ENCODE measurements at places on chromosomes 6 and 20.
A peak's percentile ranks its signal among the peaks of the same experiment; 100 is the strongest.

DNA sequence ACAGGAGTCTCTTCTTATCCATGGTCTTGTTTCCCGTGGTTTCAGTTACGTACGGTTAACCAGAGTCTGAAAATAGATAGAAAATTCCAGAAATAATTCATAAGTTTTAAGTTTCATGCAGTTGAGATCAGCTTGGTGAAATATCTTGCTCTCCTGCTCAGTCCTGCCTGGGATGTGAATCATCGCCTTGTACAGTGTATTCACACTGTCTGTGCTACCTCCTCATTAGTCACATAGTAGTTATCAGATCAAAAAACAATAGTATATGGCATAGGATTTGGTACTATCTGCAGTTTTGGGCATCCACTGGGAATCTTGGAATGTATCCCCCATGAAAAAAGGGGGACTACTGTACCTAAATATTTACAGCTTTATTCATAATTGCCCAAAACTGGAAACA lies 22.7 kb upstream of the MOCS1 start:
- DNase-seq, result no peak

DNA sequence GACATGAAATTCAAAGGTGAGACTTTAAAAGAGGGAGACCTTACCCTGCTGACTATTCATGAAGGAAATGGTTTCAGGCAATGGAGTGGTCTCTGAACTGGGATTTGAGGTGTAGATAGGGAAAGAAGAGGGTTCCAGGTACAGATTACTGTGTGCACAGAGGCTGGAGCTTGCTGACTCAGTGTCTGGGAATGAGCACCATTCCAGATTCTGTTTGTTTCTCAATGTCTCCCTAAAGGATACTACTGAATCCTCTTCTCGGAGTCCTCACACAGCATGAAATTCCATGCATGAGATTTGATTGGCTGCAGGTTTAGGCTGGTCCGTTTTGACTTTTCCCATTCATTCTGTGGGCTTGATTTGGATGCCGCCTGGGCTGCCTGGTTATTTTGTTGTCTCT lies 49.0 kb downstream of the PPP1R14C start:
- DNase-seq, result no peak

DNA sequence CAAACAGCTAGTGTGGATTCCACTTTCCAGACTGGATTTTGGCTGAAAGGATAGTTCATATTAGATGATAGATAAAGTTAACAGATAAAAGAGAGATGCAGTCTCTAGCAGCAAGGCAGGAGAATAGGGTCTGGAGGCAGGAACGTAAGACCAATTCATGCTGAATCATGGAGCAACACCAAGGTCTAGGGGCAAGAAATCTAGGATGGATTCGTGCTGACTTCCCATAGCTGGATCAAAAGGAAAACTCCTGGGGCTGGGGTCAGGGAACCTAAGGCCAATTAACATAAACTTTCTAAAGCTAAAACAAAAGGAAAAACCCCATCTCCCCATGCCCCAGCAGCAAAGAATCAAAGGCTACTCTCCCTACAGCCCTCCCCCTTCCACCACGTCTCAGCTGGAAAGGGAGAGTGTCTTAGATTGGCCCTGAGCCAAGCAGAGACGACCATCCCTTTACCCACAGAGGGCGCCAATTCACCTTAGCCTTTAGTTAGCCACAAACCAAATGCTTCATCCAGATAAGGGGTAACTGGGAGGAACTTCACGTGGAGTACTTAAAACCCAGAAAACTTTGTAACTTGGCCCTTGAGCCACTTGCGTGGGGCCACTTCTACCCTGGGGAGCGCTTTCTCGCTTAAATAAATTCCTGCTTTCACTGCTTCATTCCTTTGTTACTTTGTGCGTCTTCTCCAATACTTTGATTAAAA lies 7.6 kb downstream of the TREM1 start:
- DNase-seq, result peak; percentile 66

GRCh38 chr6:157432231-157432891 lies 51.4 kb downstream of the ZDHHC14 start:
- DNase-seq, result no peak

DNA sequence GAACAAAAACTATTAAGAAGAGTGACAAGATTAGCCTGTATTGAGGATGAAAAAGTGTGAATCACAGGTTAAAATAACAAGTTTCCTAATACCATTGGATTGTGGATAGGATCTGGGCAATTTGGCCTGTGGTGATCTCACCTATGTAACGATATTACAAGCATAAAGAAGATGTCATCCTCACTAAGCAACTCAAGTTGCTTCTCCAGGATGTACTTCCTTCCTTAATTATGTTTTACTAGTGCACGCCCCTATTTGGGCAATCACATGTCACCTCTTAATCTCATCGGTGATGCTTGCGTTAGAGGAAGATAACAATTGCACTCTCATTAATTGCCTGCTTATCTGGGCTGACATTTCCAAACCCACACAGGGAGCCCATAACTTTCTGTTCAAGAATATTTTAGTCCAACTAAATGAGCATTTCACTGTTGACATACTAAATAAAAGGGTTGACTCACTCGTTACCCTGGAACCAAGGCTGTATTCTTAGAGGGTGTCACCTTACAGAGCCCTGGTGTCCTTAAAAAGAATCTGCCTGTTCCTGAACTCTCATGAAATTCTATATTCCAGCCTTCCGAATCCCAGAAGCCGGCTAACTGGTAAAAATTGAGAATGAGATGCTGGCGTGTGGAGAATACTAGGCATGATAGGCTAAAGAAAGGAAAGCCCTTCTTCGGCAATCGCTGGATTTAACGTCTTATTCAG lies 88.2 kb upstream of the ATXN1 start:
- peak; percentile 42 for DNase-seq

GRCh38 chr20:40562031-40562430 lies 127.0 kb downstream of the MAFB start:
- DNase-seq, result peak; percentile 88

- no peak for DNase-seq
Observed at GRCh38 chr6:167647737-167648470, 178.8 kb upstream of the AFDN start.

DNA sequence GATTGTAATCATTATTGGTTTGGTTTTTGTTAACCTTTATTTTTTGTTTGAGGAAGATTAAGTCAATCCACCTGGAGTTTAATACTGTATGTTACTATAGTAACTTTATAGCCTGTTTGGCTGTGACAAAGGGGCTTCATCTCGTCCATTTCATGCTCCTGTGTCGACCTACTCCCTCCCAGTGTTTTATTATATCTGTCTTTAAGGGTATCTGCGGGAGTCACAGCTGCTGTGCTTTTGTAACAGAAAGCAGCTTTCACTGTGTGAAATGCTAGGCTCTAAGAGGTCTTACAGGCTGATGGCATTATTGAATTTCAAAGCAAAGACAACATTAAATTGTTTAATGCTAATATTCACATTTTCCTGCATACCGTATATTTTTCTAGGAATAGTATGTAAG lies 698.0 kb upstream of the POU3F2 start:
- no peak for DNase-seq

DNA sequence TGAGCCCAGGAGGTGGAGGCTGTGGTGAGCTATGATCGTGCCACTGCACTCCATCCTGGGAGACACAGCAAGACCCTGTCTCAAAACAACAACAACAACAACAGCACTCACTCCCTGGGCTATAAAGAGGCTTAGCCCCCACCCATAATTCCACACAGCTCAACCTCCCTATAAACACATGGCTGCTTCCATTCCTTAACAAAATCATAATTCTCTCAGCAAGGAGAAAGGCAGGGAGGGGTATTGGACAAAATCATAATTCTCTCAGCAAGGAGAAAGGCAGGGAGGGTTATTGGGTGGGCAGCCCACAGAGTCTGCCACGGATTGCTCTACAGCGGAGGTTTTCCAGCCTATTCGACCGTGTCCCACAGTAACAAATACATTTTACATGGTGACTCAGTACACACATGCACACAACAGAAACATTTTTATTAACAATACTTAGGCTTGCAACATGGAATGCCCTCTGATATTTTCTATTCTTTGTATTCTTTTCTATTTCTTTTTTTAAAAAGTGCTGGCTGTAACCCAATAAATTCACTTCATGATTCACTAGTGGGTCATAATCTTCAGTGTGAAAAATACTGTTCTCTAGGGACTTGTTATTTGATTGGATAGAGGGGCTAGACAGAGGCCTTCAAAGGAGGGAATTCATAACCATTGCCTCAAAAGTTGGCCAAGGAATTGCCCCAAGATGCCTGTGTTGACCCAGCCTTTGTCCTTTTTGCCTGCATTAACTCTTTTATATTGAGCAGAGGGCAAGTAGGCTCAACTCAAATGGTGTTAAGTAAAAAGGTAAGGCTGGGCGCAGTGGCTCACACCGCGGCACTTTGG lies 50.6 kb upstream of the ZMYND8 start:
- DNase-seq, result no peak

- DNase-seq, result no peak
Observed at GRCh38 chr6:119148825-119149525, 70.5 kb upstream of the FAM184A start.

GRCh38 chr20:56202493-56203077 lies 45.9 kb upstream of the MC3R start:
- peak; percentile 4 for DNase-seq

- peak; percentile 18 for DNase-seq
Observed at GRCh38 chr6:166855416-166855815, 100.9 kb downstream of the RNASET2 start.

- peak; percentile 74 for DNase-seq
Observed at GRCh38 chr6:26233649-26234420, 131.2 kb upstream of the BTN3A2 start.

DNA sequence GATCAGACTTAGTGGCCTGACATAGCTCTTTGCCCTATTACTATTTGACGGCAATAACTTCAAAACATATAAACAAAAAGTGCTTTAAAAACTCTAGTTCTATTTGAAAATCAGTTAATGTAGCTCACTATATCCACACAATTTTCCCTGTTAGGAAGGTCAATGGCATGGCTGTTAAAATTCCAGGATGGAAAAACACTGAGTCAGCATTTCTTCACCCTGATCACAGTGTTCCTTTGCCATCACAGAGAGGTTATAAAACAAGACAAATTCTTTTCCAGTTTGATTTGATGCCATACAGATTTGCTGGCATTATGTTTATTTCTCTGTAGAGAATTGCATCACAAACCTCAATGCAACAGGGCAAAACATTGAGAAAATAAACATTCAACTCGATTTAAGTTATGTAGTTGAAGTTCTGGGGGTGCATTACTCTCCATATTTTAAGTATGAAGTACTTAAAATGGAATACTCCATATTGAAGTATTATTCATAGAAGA lies 253.7 kb upstream of the HSF2 start:
- no peak for DNase-seq

DNA sequence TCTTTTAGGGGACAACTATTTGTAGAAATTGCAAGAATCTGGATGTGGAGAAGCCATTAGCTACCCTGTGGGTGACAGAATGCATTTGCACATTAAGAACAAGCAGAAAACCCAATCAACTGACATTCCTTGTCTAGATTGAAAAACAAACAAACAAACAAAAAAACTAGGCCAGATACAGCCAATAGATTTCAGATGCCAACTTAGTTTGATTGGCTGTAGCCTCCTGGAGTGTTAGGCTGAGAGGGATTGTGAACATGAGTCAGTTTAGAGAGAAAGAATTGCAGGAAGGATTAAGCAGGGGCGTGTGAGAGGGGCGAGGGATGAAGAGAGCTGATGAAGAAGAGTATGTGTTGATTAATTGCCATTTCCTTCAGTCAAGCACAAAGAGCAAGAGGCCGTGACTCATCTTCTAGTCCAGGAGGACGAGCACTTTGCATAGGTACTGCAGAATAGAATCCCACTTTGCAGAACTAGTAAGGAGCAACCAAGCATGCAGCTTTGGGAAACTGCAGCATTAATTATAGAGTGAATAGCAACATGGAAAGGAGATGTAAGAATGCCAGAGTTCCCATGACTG lies 188.0 kb upstream of the RAB32 start:
- no peak for DNase-seq

- no peak for DNase-seq
Observed at GRCh38 chr6:157814883-157815282, 8.2 kb upstream of the SNX9 start.

DNA sequence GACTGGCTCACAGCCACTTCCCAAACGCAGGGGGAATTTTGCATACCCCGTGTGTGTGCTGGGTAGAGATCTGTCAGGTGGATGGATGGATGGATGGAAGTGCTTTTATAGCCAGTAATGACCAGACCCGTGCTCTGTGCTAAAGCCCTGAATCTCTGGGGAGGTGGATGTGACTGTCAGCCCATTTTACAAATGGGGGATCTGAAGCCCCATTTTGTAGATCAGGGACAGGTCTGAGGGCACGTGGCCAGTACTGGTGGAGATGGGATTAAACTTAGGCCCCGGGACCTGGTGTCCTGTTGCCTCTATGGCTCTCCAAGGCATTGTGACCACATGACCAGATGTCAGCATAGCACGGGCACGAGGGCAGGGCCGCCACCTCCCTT lies 38.2 kb upstream of the ZBP1 start:
- no peak for DNase-seq

DNA sequence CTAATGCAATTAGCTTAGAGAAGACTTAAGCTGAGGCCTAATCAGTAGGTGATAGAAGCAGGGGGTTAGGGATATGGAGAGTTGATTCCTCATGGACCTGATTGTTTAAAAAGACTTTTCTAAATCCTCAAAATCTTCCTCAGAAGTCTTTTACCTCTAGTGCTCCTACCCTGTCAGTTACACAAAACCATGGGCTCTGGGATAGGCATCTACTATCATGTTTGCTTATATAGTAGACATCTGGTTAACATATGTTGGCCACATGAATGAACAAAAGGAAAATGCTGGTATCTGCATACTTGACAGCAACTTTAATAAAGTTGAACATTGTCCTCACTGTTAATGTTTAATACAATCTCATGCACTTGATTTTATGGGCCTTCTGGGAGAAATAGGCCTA lies 61.5 kb upstream of the FKBP1C start:
- no peak for DNase-seq

- DNase-seq, result no peak
Observed at GRCh38 chr20:1125277-1125676, 6.9 kb downstream of the PSMF1 start.
